ENCODE measurements at places on chromosomes 5 and 9.

- DNase-seq = no peak
These were observed 28.3 kb downstream of the RAI14 start for GRCh38 chr5:34684281-34684979.

DNA sequence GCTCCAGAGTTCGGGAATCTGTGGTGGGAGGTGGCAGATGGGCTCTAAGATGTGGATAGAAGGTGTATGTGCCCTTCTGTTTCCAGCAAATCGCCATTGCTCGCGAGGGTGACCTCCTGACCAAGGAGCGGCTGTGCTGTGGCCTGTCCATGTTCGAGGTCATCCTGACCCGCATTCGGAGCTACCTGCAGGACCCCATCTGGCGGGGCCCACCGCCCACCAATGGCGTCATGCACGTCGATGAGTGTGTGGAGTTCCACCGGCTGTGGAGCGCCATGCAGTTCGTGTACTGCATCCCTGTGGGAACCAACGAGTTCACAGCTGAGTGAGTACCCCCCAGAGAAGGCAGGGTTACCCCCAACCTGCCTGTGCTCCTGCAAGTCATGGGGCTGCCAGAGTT is 70.9 kb upstream of the NIPAL4 start:
- DNase-seq = no peak

- no peak for DNase-seq
These were observed 10.0 kb upstream of the AGPAT2 start for GRCh38 chr9:136697146-136697820.

DNA sequence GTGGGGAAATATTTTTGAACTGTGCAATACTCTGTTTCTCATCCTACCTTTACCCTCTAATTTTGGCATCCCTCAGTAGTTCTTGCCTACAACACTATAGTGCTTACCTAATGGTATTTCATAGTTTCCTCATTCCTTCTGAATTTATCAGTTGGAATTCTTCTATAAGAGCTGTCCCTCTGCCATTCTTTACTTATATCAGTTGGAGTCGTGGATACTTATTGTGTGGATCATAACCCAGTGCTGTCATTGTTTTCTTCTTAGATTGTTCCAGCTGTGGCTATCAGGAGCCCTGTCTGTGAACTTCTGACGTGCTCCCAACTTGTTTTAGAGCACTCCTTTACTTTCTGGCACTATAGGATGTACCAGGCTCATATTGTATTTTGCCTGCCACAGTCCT is 146.1 kb upstream of the OTULINL start:
- no peak for DNase-seq

DNA sequence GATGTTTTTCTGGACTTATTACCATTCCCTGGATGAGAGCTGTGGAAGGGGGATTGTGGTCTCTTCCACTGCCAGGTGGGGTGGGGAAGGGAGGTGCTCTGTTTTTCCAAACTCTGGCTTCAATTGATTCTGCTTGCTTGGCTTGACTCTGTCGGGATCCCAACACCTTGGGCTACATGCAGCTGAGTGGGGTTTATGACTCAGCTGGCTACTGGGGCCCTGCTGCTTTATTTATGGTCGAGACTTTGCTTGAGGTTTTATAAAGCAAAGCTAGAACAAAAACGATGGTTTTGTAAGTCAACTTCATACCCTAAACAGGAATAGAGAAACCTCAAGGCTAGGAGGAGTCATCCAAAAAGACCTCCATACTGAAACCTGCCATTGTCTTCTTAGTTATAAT is 76.3 kb downstream of the AOPEP start:
- DNase-seq = no peak

- no peak for DNase-seq
These were observed 32.5 kb upstream of the RAB14 start for GRCh38 chr9:121233906-121234831.

GRCh38 chr5:8923526-8923925 is 622.3 kb downstream of the SEMA5A start:
- no peak for DNase-seq

All from suprapubic skin (tissue), 4 donors.